ENCODE measurements at places on chromosomes 13 and 19.

DNA sequence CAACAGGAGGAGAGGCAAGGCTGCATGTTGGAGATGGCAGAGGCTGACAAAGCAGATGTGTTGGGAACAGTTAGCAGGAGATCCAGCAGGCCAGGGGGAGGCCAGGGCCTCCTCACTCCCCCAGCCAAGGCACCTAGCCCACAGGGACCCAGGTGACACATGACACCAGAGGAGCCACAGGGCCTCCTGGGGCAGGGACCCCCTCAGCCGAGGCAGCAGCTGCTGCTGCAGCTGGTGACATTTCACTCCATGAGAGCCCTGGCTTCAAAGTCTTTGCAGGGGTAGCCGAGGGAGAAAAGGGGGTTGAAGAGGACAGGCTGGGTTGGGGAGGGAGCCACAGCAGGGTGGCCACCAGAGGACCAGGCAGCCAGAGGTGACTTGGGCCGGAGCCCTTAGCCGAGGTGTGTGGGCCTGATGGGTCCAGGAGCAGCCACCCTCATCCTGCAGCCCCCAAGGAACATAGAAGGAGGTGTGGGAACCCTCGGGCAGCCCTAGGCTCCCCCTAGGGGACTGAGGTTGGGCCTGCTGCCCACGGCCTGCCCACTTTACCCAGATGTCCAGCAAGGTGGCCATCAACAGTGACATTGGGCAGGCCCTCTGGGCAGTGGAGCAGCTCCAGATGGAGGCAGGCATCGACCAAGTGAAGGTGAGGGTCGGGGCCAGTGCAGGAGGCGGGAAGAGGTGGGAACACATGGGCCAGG, at the start of gene GNG14:
Gene GNG14, plus strand, starts transcription at position 503 of the 701 bp plus-strand sequence. Its CDS starts 51 bp downstream, at position 554.
- no peak for DNase-seq

- no peak for DNase-seq
Measured at GRCh38 chr13:99723878-99724277, 222.6 kb downstream of the TM9SF2 start.

DNA sequence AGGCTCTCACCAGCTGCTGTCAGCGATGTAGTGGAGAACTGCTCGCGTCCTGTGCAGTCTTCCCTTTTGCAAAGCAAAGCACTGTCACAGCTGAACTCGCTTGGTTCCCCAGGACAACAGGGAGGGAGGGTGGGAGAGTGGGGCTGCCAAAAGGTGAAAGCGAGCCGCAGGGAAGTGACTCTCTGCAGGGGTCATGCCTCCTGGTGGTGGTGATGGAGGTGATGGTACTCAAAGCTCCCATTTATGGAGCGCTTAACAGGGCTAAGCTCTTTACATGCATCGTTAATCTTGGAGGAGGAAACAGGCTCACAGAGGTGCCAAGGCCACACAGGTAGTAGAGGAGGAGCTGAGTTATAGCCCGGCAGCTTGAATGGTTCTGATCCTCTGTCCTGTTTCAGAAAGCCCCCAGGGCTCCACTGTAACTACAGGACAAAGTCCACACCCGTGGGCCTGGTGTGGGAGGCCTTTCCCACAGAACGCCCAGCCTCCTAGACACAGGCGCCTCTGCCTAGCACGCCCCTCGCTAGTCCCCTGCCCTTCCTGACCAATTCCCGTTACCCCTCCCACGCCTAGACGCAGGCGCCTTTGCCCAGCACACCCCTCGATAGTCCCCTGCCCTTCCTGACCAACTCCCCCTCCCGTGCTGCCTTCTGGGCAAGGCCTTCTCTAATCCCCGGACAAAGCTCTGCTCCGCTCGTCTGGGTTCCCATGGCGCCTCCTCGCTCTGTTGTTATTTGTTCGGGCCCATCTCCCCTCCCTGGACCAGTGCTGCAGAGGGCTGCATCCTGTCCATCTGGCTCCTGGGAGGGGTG, 10.7 kb downstream of the PPP1R37 start:
- DNase-seq, result no peak

GRCh38 chr19:28318469-28319179, 894.3 kb downstream of the UQCRFS1 start:
- no peak for DNase-seq

DNA sequence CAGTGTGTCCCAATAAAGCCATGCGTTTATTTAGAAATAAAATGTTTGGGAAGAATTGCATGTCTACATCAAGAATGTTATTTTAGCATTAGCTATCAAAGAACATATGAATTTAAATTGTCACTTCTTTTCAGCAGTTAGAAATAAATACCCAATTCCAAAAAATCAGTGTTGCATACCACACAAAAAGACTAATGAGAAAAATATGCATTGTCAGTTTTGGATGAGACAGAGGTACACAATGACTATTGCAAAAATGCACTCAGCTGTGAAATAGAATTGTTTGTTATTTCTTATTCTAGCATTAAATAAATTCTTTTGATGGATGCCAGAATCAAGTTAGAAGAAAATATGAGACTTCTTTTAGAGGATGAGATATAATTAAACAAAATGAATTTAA, 833.9 kb downstream of the SLITRK1 start:
- no peak for DNase-seq

DNA sequence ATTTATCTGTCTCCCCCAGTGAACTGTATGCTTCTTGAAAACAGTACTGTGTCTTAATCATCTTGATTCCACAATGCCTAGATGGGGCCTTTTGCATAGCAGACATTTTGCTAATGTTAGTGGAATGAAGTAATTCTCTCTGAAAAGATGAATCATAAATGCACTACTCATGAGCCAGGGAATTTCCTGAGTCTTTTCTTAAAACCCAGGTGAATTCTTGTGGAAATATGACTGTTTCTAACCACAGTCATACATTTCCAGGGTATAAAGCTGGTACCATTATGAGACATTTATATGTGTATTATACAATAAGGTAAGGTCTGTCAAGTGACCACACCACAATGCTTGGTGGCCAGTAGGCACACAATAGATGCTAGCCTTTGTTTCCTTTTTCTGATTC, 5.5 kb upstream of the KCTD4 start:
- DNase-seq, result no peak

Measured in globus pallidus (tissue), 1 donor.